COR-L47 (cell line): ENCODE measurements at places on chromosomes 7 and 10.

DNA sequence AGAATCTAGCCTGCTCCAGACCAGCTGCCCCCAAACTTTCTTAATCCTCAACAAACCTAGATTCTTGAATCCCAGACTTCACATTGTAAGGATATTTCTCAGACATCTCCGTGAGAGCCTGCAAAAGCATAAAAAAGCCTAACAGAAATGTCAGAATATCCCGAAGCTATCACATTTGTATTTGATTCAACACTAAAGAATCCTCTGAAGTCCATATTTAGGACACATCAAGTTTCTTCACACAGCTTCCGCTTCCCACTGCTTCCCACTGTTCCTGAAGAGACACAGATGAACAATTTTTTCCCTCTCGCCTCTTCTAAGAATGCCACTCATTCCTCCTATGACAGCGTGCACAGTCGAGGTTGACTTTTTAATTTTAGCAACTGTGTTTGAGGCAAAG lies 396.2 kb upstream of the IGFBP3 start:
- DNase-seq, result no peak

GRCh38 chr7:35875292-35875691 lies 74.4 kb downstream of the SEPTIN7 start:
- no peak for DNase-seq

- no peak for DNase-seq
Observed at GRCh38 chr10:111996103-111996502, 187.5 kb downstream of the GPAM start.

DNA sequence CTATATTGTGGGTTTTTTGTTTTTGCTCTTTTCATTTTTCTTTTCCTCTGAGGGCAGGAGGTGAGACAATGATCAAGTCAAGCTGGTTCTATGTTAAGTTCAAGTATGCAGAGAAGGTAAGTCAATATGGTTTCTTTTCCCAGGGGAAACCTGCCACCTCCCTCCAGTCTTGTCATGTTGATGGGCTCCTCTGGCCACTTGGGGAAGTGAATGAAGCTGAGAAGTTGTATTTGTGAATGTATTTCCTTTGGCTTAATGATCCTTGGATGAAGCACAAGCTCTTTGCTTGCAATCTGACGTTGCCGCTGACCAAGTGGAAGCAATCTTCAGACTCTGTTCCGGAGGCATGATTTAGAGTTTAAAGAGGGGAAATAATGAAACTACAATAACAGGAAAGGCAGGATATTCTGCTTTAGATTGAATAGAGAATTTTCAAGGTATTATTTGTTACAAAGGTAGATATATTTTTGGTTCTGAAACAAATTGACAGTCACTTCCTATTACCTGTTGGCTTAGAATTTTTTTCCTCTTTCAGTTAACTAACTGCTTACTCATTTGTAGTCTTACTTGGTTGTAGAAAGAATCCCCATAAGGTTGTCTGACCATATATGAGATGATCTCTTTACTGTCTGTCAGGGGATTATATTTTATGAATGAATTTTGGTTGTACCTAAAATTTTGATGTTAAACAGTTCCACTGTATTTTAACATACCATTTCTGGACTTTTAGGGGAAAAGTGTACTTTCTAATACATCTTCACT lies 369.6 kb downstream of the AUTS2 start:
- DNase-seq, result no peak

DNA sequence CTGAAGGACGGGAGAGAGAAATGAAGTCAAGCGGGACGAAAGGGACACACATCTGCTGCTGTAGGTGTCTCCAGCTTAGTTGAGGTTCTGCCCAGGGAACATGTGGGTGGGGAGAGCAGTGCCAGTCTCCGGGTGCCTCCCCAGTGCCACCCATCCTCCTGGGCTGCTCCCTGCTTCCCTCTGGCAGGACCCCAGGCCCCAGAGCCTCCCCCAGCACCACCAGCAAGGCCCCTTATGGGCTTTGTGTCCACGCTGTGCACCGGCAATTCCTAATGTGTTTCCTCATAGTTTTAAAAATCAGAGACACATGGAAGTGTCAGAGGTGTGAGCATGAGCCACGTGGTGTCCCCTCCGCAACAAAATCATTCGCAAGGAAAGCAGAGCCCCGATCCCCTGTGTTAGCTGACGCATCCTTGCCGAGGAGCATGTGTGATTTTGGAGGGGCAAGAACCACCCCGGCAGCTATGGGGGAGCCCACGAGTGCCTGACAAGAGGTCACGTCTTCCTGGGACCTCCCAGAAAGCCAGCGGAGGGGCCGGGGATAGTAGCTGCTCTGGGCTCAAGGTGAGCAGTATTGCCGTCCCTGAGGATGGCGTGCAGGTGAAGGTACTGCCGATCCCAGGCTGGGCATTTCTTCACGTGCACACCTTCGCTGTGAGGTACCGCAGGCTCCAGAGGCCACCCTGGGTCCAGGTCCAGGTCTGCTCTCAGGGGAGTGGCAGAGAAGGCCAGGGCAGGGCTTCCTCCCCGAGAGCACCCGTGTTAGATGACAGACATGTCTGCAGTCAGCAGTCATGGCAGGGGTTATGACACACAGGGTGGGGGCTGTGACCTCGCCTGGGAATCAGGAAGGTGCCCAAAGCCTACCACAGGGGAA lies 448.2 kb upstream of the FOXK1 start:
- no peak for DNase-seq

DNA sequence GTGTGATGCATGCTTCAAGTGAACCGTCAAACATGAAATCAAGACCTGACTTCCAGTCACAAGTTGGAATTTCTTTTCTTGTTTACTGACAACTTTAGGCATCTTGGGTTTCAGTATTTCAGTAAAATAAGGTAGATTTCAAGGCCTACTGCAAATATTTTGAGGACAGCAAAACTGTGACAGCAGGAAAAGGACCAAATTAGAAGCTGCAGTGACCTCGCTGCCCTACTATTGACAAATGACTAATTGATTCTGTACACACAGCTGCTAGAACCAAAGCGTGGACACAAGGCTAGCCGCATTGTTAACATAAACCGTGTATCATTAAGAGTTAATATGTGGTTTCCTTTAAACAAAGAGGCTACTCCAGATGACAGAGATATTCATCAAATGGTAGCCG lies 105.7 kb upstream of the SEC61G start:
- DNase-seq, result peak; percentile 79

DNA sequence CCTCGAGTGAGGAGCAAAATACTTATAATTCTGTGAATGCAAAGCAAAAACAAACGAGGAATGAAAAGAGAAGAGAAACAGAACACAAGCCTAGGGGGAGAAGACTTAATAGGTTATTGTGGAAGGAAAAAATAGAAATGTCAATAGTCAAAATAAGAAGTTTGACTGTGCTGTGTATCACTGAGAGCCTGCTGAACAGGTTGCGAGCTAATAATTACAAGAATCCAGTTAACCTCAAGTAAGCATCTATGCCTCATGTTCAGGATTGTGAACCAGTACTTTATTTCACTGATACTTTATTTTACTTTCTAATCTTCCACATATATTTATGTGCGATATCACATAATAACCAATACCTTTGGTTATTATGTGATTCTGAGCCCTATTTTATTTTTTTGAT lies 316.7 kb downstream of the OTUD1 start:
- DNase-seq, result no peak

- DNase-seq, result no peak
Observed at GRCh38 chr10:77416311-77417135, 221.1 kb downstream of the KCNMA1 start.

- DNase-seq, result no peak
Observed at GRCh38 chr7:138864667-138865066, 66.7 kb upstream of the ATP6V0A4 start.

GRCh38 chr7:126727930-126728391 lies 524.8 kb downstream of the GRM8 start:
- no peak for DNase-seq
